NCI-H1092 treated with DMSO at 0.1 percent for 48 hours (cell line): ENCODE measurements at places on chromosomes 12 and 14.

DNA sequence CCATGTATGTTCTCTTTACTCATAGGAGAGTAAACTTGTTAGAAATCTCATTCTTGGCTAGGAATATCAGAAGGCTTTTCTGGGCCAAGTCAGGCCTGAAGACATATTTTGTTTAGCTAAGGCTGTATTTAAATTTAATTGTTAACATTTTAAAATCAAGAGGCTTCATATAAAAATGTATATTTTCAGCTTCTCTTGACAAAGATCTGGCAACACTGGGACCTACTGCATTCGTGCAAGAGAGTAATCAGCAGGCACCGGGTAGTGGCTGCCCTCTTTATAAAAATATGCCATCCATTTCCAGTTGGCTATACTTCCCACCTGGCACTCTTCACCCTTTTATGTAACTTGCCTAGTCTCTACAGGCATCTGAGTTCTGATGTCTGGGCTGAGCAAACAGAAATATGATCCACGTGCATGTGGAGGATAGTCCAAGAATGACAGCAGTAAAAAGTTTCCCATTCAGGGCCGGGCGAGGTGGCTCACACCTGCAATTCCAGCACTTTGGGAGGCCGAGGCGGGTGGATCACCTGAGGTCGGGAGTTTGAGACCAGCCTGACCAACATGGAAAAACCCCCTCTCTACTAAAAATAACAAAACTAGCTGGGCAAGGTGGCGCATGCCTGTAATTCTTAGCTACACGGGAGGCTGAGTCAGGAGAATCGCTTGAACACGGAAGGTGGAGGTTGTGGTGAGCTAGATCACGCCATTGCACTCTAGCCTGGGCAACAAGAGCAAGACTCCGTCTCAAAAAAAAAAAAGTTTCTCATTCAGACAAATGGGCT, 2.0 kb upstream of the SOS2 start:
- DNase-seq, result no peak

GRCh38 chr12:89373763-89374572, 21.7 kb upstream of the DUSP6 start:
- DNase-seq, result no peak

DNA sequence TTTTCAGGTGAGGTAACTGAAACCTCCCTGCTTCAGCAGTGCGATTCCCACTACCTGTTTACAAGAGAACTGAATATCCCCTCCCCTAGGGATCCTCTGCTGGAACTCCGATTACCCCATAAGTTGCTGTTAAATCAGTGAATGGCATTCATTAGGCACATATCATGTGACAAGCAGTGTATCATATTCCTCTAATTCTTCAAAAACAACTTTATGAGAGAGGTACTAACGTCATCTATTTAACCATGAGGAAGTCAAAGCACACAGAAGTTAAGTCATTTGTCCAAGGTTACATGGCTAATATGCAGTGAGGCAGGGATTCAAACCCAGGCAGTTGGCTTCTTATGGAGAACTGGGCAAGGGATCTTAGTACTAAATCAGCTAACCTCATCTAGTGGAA, 43.9 kb upstream of the PCED1B start:
- DNase-seq, result no peak

GRCh38 chr12:102504280-102504679, 23.9 kb upstream of the IGF1 start:
- no peak for DNase-seq

DNA sequence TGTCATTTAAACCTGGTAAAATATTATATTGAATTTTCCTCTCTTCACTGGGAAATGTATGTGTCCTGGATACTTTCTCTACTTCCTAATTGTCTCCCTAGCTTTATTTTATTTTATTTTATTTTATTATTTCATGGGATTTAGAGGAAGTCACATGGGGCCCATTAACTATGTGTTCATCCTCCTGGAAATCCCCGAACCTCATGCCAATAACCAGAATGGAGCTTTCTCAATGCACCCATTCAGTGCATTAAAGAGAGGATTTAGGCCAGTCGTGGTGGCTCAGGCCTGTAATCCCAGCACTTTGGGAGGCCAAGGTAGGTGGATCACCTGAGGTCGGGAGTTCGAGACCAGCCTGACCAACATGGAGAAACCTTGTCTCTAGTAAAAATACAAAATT, 1.3 kb upstream of the RPGRIP1 start:
- no peak for DNase-seq

DNA sequence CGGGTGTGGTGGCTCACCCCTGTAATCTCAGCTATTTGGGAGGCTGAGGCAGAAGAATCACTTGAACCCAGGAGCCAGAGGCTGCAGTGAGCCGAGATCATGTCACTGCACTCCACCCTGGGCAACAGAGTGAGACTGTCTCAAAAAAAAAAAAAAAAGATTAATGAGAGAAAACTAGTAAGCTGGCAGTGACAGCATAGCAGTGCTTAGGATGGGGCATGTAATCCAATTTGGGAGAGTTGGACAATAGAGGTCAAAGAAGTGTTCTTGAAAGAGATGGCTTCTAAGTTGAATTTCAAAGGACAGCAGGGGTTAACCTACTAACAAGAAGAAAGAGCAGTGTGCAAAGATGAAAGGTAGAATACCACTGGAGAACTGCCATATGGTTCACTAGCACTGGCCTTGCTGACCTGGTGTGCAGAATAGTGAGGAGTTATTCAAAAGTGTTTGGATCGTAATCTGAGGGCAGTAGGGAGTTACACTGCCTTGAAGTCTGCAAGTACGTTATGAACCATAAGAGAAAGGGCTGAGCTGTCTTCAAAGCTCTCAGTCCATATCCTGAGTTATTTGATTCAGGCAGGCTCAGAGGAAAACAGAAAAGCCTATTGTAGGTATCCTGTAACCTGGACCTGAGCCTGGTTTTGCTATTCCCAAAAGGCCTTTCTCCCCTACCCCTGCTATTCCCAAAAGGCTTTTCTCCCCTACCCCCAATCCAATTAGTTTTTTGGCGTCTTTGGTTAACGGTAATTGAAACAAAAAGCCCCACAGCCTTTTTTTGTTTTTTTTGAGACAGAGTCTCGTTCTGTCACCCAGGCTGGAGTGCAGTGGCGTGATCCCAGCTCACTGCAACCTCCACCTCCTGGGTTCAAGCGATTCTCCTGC, 3.4 kb downstream of the XPOT start:
- no peak for DNase-seq

DNA sequence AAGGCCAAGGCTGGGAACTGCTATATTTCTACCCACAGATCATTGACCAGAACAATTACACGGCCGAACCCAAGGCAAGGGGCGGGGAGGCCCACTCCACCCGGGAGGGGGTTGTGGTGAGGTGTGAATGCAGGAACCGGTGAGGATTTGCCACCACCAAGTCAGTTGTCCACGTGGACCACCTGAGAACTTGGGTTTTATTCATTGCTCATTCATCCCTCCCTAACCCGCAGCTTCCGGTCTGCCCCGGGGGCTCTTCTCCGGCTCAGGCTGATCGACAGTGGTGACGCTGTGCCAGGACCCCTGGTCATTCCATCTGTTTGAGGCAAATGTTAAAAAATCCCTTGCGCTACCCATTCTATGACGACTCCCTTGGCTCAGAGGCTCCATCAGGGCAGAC, 127.7 kb upstream of the RTL1 start:
- no peak for DNase-seq

GRCh38 chr12:29516431-29516875, 19.0 kb upstream of the OVCH1 start:
- DNase-seq, result no peak

- DNase-seq, result no peak
Observed at GRCh38 chr12:49864798-49865090, 21.8 kb upstream of the BCDIN3D start.

DNA sequence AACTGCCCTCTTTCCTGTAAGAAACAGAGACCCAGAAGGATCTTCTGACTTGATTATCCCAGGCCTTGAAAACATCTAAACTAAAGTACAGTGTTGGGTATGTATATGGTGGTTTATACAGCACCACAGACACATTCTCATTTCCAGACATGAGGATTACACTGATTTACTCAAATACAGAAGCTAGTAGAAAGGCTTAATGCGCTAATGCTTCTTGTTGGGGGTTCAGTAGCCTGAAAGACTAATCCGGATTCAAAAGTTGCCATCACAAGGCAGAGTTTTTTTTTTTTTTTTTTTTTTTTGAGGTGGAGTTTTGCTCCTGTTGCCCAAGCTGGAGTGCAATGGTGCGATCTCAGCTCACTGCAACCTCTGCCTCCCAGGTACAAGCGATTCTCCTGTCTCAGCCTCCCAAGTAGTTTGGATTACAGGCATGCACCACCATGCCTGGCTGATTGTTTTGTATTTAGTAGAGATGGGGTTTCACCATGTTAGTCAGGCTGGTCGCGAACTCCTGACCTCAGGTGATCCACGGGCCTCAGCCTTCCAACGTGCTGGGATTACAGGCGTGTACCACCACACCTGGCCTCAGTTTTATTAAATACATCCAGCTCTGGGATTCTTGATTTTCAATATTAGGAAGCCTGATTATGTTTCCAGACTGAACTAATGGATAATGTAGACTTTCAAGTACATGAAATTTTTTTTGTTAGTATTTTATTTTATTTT, 46.3 kb upstream of the HECTD1 start:
- no peak for DNase-seq

GRCh38 chr14:95460647-95461478, 55.6 kb downstream of the SYNE3 start:
- DNase-seq, result peak; percentile 94

GRCh38 chr14:66216763-66217162, 269.4 kb upstream of the CCDC196 start:
- DNase-seq, result no peak

DNA sequence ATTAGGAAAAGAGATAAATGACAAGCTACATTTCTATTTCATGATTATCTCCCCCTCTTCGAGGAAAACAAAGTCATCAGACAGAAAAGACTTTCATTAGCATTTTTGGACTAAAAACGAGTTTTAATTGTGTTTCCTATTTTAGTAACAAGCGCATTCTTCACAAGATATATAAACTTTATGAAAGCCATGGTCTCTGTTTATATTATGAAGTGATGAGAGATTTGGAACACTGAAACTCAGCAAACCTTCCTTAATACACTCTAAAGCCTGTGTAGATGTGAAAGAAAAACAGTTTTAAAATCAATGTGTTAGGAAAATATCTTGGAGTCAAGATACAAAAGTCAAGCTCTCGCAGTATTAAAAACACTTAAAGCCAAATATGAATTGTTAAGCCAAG, 539.1 kb downstream of the LRFN5 start:
- DNase-seq, result no peak

- no peak for DNase-seq
Observed at GRCh38 chr12:42756841-42757623, 167.5 kb upstream of the PRICKLE1 start.

DNA sequence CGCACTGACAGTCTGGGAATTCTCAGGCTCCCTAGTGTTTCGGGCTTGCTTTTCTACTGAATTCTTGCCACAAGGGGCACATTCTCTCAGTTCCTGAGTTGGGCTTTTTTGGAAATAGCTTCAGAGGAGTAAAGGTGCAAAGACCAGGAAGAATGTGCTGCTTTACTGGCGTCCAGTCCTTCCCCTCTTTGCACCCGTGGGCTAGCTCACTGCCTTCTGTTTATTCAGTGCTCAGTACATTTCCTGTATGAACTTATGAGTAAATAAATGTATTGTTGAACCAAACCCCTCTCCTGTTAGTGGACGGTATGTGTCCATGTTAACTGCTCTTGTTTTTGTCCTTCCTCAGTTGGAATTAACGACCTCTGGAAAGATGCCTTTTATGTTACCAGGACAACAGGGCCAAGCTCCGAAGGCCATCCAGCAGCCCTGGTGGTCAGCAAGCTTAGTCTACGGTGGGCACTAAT, 24.0 kb downstream of the GSG1 start:
- no peak for DNase-seq

GRCh38 chr12:9319044-9319841, 111.0 kb upstream of the PZP start:
- no peak for DNase-seq

- DNase-seq, result no peak
Observed at GRCh38 chr12:70449074-70449752, 83.1 kb downstream of the KCNMB4 start.

DNA sequence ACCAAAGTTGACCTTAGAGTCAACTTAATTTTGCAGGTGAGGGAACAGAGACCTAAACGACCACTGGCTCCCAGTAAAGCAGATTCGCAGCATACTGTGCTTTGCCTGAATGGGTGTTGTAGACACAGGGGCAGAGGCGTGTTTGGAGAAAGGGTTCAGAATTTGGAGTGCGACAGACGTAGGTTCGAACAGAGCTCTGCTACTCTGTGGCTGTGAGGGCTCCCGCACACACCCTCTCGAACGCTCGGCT, 243 bp upstream of the TOMM20L start:
- DNase-seq, result no peak

GRCh38 chr14:38992067-38992844, 110.8 kb downstream of the SEC23A start:
- no peak for DNase-seq

GRCh38 chr12:57733928-57734327, 4.6 kb downstream of the AGAP2 start:
- no peak for DNase-seq

DNA sequence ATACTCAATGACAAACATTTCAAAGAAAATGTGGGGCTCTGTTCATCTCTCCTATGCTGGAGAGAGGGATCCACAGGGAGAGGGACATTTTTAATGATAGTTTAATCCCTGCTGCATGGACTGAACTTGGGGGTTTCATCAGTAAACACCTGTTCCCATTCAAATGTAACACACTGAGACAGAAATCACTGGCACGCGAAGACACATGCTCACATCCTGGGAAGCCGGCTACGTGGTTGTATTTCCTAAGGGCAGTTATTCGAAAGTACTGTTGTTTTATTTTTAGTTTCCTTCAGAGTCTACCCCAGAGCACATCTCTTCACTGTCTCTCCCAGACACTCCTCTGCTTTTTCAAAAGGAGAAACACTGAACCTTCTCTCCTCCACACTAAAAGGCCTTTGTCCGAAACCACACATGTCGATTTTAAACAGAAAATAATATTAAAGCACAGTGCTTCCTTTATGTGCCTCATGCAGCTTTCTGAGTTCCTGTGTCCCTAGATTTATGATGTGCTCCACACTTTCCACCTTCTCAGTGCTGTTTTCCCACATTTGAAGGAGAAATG, 52.8 kb downstream of the PTHLH start:
- DNase-seq, result no peak
